ENCODE measurements at places on chromosomes 11 and 22.
A peak's percentile ranks its signal among the peaks of the same experiment; 100 is the strongest.

- DNase-seq = no peak
These were observed 46.2 kb downstream of the FAM168A start for GRCh38 chr11:73551677-73552076.

- no peak for DNase-seq
These were observed 13.1 kb downstream of the TBCEL start for GRCh38 chr11:121037016-121037415.

DNA sequence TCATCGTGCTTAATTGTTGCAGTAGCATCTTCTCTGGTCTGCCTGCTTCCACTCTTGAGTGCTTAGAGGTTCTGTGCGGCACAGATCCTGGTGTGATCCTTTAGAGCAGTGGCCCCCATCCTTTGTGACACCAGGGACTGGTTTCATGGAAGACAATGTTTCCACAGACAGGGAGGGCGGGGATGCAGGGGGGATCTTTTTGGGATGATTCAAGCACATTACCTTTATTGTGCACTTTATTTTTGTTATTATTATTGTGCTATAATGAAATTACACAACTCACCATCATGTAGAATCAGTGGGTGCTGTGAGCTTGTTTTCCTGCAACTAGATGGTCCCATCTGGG is 76.8 kb upstream of the SHANK2 start:
- DNase-seq = no peak

DNA sequence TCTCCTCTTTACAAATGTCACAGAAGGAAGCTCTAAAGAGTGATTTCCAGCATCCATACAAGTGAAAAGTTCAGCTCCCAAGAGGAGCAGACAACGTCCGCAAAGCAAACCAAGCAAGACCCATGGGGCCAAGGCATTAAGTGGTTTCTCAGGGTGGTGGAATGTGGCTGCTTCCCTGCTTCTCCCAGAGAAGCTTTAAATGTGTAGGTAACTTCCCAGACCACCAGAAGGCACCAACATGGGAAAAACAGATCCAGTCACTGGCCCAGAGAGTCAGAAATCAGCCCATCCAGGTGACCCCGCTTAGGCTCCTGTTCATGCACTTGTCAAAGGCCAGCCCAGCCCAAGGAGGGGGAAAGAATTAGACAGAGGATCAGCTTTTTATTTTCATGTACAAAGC is 13.3 kb upstream of the PHF21A start:
- DNase-seq = no peak

DNA sequence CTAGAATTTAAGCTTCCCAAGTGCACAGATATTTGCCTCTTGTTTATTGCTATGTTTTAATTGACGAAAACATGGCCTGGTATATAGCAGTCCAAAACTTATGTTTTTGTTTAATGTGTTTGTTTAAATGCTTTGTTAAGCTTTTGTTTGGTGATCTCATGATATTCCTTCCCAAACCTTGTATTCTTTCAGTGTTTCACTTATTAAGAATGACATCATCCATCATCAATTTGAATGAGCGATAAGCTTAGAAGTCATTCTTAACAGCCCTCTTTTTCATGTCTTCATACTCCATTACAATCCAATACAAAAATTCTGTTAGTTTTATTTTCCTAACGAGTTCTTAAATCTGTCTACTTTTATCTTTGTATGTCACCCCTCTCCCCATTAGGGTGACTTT is 206.0 kb downstream of the DYNC2H1 start:
- DNase-seq = no peak

DNA sequence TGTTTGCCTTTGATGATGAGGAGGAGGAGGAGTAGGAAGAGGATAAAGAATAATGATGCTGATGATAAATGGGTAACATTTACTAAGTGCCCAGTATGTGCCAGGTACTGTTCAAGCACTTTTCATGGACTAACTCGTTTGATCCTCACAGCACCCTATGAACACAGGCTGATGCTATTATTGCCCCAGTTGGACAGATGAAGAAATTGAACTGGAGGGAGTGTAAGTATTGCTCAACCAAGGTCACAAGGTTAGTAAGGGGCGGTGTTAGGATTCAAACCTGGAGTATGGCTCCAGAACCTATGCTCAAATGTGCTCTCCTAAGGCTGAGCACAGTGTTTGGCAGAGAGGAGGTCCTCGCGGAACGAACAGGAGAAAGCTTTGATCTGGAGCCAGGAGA is 78.6 kb downstream of the SYN3 start:
- no peak for DNase-seq

DNA sequence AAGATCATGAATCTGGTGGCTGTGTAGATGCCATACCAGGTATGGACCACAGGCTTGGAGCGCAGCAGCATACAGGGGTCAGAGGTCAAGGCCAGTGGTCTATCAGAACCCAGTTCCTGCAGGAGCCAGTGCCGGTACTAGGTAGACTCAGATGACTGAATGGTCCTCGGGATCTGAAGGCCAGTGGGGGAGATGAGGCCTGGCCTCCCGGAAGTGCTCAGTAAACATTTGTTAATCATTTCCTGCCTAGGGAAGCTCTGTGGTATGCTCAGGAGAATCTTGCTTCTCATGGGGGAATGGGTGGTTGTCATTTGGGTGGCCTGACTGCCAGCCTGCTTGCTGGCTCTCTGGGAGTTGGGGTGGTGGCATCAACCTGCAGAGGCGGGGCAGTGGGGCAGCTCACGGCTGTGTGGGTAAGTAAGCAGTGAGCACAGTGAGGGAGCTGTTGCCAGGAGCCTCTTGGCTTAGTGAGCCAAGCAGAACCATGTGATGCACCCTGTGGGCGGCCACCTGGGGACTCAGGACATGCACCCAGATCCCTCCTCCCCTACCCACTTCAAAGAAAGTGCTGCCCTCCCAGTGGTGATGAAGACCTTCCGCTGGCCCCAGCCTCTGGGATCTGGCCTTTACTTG is 33.0 kb downstream of the PTPRJ start:
- DNase-seq = no peak

DNA sequence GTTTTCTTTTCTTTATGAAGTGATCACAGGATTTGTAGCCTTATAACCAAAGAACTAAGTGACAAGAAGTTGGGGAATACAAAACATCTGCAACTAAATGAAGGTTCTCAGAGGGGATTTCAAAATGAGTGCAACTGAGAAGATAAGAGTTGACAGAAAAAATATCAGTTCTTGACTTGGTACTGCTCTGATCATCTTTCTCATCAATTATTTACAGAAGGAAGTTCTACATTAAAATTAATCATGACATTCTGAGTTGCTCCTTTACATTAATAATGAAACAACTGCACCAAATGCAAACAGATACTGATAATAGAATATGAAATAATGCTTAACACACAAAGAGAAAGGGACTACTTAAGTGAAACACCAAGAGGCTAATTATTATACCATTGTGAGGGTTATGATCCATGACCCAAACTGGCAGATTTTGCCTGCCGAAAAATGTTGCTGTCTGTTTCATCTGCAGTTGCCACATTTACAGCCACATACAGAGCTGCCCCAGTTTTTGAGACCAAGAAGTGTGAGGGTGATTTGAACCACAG is 561.9 kb upstream of the ANO5 start:
- no peak for DNase-seq

GRCh38 chr11:16154715-16155396 is 201.5 kb downstream of the SOX6 start:
- no peak for DNase-seq

- DNase-seq = no peak
These were observed 9.2 kb upstream of the POLDIP3 start for GRCh38 chr22:42623756-42624441.

DNA sequence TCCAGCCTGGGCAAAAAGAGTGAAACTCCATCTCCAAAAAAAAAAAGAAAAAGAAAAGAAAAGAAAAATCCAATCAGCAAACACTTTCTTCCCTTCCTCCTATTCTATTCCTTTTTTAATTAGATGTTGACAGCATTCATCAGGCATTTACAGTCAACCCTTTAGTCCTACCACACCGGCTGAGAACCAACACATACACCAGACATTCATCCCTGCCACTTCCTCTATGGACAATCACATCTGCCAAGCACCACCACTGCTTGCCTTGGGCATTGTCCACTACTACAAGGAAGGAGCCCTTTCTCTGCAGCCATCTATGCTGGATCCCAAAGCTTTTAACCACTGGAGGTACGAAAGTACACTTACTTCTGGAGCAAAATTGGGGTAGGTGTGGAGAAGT is 9.4 kb upstream of the SLN start:
- no peak for DNase-seq

GRCh38 chr11:71222318-71223080 is 29.9 kb downstream of the SHANK2 start:
- peak; percentile 55 for DNase-seq

GRCh38 chr11:8261921-8262551 is 1.6 kb downstream of the LMO1 start:
- DNase-seq = peak; percentile 41

DNA sequence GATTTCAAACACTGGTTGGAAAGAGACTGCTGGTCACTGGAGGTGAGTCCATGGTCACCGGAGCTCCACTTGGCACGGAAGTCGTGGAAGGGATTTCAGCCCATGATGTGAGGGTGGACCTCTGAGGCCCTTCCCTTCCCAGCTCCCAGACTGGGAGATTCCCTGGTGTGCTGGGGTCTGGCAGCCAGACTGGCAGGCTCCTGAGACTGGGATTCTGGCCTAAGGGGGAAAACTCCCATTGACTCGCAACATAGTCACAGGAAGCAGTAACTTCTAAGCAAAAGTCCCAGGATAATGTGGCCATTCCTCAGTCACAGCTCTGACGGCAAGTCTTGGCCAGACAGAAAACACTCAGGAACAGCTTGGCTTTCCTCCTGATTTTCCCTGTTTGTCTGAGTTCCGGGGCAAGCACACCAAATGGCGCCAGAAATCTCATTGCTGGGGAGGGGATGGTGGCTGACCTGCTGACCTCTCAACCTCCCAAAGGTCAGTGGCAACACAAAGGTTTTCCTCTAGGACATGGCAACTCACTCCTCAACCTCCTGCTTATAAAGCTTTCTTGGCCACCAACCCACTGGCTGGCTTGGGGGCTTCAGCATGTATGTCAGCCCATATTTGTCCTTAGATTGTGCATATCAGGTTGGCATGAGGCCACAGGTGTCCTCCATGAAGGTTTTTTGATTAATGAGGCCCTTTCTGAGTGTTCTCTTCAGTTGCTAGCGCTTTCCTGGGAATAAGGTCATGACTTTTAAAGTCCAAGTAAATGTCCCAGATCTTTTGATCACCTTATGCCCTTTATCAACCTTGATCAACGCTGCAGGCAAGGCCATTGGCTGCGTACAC is 99.5 kb downstream of the CCDC81 start:
- DNase-seq = peak; percentile 40

- no peak for DNase-seq
These were observed 16.8 kb downstream of the EXT2 start for GRCh38 chr11:44112091-44112821.

- DNase-seq = peak; percentile 70
These were observed 28.5 kb upstream of the MUC5B start for GRCh38 chr11:1194231-1194976.

GRCh38 chr11:41301023-41301422 is 158.4 kb downstream of the LRRC4C start:
- DNase-seq = no peak

DNA sequence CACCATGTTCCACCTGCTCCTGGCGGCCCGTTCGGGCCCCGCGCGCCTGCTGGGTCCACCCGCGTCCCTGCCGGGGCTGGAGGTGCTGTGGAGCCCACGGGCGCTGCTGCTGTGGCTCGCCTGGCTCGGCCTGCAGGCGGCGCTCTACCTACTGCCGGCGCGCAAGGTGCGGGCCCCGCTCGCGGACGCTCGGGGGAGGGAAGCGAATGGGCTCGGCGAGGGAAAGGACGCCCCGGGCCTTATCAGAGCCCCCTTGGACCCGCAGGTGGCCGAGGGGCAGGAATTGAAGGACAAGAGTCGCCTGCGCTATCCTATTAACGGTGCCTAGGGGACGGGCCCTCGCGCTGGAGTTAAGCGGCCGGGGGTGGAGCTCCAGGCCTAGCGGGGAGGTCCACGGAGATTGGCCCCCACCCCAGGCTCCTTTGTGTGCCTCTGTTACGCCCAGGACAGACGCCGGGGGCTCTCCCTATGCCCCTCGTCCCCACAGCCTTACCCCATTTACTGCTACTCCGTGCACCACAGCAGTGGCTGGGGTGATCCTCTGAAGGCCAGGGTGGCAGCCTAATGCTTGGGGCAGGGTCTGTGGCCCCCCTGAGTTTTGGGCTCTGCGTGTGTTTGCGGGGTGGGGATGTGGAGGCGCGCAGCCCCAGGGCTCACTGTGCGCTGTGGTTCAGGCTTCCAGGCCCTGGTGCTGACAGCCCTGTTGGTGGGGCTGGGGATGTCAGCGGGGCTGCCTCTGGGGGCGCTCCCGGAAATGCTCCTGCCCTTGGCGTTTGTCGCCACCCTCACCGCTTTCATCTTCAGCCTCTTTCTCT is 1.1 kb downstream of the TM7SF2 start:
- DNase-seq = no peak

- DNase-seq = no peak
These were observed 8.7 kb downstream of the AASDHPPT start for GRCh38 chr11:106086135-106086534.

- no peak for DNase-seq
These were observed 1.3 kb downstream of the APOBEC3G start for GRCh38 chr22:39078329-39078728.

DNA sequence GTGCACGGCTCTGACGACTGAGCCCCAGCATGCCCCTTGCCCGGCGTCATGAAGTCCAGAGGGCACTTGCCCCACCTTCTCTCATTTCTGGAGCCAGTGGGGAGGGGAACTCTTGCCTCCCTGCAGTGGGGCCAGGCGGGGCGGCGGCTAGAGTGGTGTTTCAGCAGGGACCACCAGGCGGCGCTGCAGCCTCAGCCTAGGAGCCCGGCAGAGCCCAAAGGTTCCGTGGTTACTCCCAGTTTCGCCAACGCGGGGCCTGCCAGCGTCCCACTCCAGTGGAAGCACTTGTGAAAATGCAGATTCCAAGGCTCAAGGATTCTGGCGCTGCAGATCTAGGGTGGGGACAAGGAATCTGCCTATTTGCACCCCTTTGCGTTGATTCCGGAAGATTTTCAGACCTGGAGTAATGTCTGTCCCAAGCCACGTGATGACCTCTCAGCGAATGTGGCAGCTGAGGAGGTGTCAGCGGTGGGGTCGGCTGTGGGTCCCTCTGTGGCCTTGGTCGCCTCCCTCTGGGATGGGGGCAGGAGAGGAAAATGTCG is 55.7 kb downstream of the CD82 start:
- DNase-seq = peak; percentile 77

DNA sequence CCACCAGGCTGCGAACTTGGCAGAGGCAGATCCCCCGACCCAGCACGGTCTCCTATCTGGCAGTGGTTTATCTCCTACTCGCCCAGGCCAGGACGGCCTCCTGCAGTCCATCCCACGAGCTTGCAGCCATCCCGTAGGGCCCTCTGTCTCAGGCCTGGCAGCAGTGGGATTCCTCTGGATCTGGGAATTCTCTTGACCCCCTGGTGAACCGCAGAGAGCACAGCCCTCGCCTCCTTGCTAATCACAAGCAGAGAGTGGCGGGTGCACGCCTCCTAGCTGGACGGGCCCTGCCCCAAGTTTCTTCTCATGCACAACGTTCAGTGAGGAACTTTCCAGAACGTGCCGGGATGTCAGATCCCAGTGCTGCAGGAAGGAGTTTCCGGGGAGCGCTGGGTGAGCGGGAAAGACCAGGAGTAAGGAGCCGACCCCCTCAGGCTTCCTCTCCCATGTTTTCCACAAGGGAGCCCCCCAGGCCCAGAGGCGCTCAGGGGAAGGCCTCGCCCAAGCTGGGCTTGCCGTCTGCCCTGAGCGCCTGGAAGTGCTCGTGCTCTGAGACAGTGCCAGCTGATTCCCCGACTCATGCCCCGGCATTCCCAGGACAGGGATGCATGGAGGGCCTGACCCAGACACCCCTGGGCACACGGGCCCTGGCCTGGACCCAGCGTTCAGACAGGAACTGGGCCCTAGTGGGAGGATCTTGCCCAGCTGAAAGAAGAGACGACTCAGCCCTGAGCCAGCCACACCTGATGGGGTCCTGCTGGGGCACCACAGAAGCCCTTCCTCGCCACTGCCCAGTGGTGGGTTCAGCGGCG is 24.6 kb downstream of the IGF2 start:
- no peak for DNase-seq

All from coronary artery (tissue), 2 donors.